Fibroblast of skin of scalp (primary cell): ENCODE measurements at places on chromosomes 12 and 14.

DNA sequence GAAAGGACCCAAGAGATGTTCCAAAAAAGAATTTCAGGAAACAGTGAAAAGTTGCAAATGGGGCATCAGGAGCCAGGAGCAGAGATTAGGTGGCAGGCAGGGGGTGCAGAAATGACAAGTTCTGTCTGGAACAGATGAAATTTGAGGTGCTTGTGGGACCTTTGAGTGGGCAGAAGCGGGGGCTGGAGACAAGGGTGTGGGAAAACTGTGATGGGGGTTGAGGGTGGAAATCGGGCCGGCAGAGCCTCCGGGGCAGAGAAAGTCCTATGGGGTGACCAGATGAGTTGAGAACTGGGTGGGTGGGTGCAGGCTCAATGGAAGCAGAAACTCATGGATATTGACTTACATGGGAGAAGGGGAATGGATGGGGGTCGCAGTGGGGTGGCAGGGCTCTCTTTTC lies 1.6 kb upstream of the NR4A1 start:
- DNase-seq: no peak

DNA sequence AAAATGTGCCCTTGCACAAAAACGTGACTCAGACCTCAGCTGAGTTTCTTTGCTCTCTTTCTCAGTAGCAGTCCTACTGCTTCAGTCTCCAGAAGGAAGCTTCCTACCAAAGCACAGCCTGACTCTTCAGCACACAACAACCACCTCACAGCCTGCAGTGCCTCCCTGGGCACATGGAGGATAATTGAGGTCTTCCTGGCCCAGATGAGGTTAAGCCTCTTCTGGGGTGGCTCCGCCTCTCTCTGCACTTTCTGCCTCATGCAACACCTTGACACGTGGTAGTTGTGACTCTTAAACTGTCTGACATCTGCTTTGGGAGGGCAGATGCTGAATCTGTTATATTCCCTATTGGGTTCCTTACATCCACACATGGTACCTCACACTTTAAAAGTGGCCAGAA lies 33.8 kb downstream of the GIT2 start:
- no peak for DNase-seq

DNA sequence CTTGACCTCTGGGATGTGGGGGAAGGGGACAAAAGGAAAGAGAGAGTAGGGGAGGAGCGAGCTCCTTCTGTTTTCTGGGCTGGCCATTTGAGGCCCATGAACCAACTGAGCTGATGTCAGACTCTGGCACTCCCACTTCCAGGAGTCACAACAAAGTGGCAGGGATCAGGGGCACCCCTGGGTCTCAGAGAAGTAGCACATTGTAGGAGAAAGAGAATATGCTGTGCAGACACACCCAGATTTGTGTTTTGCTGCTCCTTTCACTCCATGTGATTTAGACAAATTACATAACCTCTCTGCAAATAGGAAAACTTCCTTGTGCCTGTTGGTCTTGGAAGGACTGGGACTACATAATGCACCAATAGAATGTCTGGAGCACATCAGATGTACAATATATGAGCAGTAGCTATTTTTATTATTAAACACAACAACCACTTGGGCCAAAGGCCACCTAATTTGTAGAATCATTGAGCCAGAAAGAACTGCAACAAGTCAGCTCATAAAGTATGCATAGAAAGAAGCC lies 265.5 kb downstream of the ZFP36L1 start:
- no peak for DNase-seq

DNA sequence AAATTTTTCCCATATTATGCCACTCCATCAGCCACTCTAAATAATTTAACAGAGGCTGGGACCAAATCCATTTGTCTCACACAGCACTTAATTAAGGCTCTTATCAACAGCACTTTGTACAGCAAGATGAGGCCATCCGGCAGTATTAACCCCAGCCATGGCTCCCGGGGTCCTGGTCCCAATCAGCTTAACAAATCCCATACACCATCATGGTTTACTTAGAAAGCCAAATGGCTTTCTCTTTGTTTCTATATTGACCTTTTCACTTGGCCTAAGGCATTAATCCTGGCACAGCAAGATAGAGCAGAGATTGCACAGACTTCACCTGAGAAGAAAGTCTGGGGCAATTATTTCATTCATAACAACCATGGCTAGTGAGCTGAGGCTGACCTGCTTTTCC lies 38.6 kb downstream of the SPTSSA start:
- no peak for DNase-seq

DNA sequence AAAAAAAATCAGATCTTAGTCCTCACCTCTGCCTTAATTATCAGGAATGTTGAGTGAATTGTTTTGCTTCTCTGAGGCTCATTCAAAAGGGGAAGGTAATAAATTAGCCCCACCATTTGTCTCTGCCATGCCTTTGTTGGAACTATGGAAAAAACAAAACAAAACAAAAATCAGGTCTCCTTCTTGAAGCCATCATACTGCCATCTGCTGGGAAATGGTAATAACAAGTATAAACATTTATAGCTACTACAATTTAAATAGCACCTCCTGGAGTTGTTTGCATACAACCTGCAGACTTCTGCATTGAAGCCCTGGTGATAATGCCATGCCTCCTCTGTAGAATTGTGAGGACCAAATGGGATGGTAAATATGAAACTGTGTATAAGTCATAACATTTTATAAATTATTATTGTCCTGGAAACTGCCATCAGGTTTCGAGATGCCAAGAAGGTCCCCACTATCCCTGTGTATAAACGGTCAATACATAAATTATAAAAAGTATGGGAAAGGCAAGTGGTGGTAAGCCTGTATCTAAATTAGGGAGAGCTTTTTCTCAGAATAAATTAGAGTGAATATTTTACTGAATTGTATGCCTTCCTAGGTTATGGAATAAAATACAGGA lies 87.2 kb upstream of the FGD4 start:
- DNase-seq: peak; percentile 68

- no peak for DNase-seq
Measured at GRCh38 chr14:72303930-72304329, 371.7 kb downstream of the RGS6 start.

DNA sequence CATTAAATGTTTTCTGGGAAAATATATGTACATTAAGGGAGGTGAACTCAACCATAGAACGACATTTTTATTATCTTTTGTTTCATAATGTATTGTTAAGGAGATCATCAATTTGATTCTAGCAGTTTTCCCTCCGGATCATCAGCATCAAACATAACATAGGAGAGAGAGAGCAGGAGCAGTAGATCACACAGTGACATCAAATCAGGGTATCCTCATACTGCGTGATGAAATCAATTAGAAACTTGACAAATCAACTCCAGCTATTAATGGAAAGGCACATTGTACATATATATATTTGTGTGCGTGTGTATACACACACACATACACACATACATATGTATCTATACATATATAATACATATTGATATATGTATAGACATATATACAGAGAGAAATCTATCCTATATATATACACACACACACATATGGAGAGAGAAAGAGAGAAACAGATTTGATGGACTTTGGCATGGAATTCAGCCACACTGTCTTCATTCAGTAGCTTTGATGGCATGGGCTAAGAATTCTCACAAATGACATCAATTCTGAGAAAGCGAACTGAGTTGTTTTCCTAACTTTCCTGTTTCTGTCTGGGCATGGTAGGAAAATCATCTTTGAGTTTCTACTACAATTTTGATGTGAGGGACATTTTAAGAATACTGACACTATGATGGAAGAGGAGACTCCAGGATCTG lies 1302.8 kb upstream of the SEL1L start:
- no peak for DNase-seq

DNA sequence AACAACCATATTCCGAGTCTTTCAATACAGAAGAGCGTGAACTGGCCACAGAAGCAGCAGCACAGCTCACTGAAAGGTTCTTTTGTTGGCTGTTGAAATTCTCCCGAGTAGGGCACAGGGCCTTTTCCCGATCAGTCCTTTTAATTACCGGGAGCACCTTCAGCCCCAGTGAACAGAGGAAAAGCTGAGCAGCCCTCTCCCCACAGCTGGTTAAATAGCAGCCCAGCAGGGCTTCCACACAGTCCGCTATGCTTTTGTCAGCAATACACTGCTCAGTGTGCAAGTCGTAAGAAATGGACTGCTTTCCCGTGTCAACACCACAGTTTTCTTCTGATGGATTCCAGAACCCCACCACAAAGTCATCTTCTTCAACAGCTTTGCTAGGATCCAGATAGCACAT lies 61.3 kb downstream of the DICER1 start:
- DNase-seq: peak; percentile 14

- no peak for DNase-seq
Measured at GRCh38 chr14:82070040-82070439, 536.4 kb upstream of the SEL1L start.

DNA sequence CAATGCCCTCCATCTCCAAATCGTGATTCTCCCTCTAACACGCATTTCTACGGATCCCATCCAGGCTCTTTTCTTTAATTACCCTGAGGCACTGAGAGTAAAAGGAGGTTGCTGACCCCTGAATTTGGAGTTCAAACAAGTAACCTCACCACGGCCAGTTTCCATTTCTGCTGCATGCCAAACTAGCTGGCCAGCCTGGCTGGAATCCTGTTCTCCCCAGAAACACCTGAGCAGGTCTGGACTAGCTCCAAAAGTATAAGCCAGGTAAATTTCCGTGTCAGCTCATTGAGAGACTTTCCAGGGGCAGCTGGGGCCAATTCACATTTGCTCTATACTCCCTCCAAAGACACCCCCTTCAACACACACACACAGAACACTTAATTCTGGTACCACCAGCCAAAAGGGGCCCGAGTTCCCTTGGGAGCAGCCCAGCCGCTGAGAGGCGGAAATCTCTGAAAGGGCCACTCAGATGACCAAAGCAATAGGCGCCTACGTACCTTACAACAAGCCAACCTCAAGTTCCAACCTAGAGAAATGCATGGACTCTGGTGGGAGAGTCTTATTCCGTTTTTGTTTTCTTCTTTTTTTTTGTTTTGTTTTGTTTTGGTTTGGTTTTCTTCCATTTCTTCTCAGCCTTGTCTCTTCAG lies 131.4 kb downstream of the NDUFA12 start:
- no peak for DNase-seq

DNA sequence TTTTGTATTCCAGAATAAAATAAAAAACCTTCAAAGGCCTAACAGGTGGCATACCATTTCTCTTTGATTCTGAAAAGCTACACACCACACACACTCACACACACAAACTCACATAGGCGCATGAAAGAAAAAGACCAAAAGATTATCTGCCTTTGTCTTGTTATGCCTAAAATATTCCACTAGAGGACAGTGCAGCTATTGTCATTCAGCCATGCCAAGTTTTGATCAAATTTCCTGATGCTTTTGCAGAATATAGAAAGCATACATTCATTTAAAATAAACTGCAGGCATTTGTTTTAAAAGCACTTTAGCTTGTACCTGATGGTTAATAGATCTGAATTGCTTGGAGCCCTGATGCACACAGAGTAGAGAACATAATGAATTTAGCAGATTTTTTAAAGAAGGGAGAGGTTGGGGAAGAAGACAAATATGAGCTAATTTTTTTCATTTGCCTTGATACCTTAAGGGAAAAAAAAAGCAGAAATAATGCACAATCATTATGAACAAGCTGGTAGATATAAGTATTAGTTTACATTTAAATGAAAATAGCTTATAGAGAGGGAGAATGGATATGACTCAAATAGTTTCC lies 1766.9 kb upstream of the SEL1L start:
- DNase-seq: peak; percentile 61

GRCh38 chr12:58346032-58346632 lies 404.8 kb downstream of the ATP23 start:
- peak; percentile 74 for DNase-seq

DNA sequence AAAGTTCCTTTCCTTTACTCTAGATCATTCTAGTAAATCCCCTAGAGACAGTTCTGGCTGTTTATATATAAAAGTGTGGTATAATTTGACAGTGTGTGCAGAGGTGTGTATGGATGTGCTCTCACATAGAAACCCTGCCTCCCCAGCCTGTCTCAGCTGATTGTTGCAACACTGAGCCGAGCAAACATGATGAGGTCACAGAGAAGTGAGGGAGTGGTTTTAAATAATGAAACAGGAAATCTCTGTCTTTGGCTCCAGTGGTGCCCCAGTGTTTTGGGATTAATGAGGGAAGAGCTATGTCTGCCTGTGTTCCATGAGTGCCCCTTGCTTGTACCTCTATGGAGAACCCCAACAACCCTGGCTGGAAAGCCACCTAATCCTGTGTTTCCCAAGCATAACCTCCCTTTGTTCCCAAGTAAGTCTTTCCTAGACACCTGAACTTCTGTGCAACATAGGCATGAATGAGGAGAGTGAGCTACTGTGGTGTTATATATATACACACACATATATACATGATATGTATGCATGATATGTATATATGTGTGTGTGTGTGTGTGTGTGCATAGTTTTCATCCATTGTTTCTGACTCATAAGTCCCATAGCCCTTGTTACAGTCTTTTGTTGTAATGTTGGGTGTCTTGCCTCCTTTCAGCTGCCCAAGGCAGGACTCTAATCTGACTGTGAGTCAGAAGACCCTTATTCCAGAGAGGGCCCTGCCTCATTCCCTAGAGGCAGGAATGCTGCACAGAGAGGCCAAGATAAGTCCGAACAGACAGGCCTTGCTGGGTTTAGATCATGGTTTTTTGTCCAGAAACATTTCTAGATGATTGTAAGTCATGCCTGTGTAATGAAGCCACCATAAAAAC lies 18.0 kb downstream of the TRAF3 start:
- DNase-seq: peak; percentile 93

DNA sequence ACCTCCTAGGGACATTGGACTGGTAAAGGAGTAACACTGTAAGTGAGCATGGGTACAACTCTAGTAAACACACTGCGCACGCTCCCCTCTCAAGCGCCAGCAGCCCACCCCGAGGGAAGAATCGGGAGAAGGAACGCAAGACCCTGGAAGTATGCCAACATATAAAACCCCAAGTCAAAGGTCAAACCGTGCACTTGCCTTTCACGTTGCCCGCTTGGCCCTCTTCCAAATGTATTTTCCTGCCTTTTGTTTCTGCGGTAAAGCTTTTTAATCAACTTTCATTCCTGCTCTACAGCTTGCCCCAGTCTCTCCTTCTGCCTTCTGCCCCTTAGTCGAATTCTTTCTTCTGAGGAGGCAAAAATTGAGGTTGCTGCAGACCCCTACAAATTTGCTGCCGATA lies 17.6 kb upstream of the CHST11 start:
- no peak for DNase-seq

GRCh38 chr14:65180725-65181025 lies 78.4 kb upstream of the MAX start:
- DNase-seq: no peak

GRCh38 chr12:30136696-30137095 lies 353.0 kb upstream of the TMTC1 start:
- DNase-seq: peak; percentile 78

GRCh38 chr14:93073358-93073707 lies 42.4 kb downstream of the ITPK1 start:
- DNase-seq: no peak

DNA sequence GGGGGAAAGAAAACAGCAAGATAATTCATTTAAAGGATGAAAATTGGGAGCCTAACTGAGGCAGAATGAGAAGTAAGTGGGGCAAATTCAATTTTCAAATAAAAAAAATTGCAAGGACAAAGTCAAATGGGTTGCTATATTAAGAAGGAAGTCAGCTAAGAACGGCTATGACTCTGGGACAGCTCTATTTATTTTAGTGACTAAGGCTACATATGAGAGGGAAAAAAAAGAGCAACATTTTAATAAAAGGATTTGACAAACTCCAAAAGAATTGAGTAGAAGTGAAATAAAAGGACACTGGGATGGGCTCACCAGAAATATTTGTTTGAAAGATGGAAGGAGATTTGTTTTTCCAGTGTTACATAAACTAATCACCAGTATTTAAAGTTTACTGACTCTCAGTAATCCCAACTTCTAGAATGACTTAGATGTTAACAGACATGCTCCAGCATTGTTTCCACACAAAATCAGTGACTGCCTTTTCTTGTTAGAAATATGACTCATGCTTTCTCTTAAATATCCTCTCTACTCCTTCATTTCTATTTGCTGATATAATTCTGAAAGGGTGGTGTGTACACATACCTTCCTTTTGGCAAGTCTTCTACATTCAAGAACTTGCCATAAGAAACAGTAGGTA lies 198.5 kb downstream of the SLC25A21 start:
- peak; percentile 47 for DNase-seq
